Thymus (tissue), 14 donors: ENCODE measurements at places on chromosomes 6 and 20.

DNA sequence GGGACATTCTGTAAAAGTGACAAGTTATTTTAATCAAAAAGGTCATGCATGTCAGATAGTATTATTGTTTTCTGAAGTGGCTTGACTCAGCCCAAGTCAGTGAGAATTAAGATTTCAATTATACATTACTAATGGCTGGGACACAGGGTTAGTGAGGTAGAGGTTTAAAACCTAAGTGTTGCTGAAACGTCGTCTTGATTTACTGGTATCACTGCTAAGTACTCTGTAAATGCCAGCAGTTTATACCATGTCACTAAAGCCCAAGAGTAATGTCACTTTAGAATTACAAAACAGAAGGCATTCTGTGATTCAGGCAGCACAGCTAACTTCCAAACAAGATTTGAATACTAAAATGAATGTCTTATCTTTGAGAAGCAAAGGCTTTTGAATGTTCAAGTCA is 176.6 kb downstream of the NKAIN2 start:
- no peak overlapping the region for H3K27ac ChIP-seq
- no peak overlapping the region for H3K4me3 ChIP-seq
- H3K4me1 ChIP-seq: no peaks in the 10 kb centered on the region

DNA sequence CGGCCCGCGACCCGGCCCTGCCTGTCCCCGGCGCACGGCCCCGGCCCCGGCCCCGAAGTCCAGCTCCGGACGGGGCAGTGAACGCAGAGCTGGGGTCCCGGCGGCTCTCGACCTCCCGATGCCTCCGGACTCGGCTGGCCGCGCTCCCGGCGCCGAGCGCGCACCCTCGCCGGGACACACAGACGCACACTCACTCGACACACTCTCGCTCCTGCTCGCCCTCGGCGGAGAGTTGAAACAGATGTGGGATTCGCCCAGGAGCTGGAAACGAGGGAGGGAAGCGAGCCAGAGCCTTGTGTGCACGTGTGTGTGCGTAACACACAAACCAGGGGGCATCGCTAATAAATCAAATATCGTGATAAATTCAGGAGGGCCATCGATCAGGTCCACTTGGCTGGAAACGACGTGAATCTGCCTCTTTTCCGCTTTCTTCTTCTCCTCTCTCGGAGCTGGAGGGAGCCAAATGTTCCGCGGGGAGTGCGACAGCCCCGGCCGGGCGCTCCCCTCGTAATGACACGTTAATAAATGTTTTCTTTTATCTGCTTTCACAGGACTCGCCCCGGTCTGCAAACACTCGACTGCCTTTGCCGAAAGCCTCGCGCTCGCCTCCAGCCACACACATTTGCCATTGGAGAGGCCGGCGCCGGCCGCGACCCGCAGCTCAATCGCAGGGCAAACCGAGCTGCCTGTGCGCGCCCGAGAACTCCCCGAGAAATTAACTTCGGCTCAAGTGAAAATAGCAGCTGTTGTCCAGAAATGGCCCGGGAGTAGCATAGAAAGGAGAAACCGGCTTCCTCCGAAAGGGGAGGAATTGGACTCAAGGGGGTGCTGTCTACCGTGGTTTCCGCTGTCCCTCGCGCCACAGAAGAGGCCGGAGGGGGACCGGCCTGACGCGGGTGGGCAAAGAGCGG is 828 bp upstream of the SULF2 start:
- peak overlapping the region; percentile 16 for H3K4me3 ChIP-seq
- peaks cover 10% of the 10 kb centered on the region for H3K4me1 ChIP-seq
- H3K27ac ChIP-seq: peak overlapping the region; percentile 25

DNA sequence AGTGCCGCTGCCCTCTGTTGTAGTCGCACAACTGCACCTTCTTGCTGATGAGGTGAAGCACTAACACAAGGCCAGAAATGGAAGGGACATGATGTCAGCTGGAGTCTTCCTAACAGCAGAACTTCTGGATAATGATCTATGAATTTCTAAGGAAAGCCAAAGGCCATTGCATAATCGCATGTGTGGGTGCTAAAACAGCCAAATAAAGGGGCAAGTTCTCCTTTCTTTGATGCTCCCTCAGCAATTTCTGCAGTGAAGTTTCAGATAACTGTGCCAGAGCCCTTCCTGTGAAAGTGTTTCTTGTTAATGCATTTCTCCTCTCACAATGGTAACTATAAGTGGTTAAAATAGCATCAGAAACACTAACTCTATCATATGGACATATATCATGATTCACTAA is 8.0 kb upstream of the F13A1 start:
- no peak overlapping the region for H3K4me3 ChIP-seq
- DNase-seq: no peak
- peaks cover 2% of the 10 kb centered on the region for H3K4me1 ChIP-seq
- no peaks in the 10 kb centered on the region for H3K36me3 ChIP-seq

DNA sequence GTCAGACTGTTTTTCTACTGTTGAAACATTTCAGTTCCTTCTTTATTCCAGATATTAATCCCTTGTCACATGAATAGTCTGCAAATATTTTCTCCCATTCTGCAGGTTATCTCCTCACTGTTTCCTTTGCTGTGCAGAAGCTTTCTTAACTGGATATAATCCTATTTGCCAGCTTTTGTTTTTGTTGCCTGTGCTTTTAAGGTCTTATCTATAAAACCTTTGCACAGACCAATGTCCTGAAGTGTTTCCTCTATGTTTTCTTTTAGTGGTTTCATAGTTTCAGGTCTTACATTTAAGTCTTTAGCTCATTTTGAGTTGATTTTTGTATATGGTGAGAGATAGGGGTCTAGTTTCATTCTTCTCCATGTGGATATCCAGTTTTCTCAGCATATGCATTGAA is 19.2 kb downstream of the NCOA6 start:
- H3K27ac ChIP-seq: no peak overlapping the region
- H3K4me3 ChIP-seq: no peak overlapping the region
- H3K4me1 ChIP-seq: no peaks in the 10 kb centered on the region
- peaks cover 1% of the 10 kb centered on the region for H3K36me3 ChIP-seq

- H3K4me3 ChIP-seq: no peak overlapping the region
- H3K27ac ChIP-seq: no peak overlapping the region
- no peaks in the 10 kb centered on the region for H3K27me3 ChIP-seq
These were observed 90.4 kb downstream of the MOXD1 start for GRCh38 chr6:132310921-132311320.

DNA sequence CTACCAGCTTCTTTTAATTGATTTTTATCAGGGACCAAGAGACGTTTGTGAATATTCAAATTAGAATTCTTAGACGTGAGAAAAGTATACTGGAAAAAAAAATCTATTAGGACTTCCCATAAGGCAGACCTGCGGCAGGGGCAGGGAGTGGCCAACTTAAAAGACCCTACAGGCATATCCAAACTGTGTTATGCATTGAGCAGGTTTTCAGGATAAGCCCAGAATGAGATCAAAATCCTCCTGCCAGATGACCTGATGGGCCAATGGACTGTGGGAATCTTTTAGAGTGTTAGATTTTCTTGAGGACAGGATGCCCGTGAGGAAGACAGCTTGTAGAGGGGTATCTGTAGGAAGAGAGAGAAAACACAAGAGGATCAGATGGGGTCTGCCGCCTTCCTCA is 391.5 kb downstream of the CD83 start:
- H3K4me3 ChIP-seq: no peak overlapping the region
- peaks cover 11% of the 10 kb centered on the region for H3K4me1 ChIP-seq
- no peak for DNase-seq

DNA sequence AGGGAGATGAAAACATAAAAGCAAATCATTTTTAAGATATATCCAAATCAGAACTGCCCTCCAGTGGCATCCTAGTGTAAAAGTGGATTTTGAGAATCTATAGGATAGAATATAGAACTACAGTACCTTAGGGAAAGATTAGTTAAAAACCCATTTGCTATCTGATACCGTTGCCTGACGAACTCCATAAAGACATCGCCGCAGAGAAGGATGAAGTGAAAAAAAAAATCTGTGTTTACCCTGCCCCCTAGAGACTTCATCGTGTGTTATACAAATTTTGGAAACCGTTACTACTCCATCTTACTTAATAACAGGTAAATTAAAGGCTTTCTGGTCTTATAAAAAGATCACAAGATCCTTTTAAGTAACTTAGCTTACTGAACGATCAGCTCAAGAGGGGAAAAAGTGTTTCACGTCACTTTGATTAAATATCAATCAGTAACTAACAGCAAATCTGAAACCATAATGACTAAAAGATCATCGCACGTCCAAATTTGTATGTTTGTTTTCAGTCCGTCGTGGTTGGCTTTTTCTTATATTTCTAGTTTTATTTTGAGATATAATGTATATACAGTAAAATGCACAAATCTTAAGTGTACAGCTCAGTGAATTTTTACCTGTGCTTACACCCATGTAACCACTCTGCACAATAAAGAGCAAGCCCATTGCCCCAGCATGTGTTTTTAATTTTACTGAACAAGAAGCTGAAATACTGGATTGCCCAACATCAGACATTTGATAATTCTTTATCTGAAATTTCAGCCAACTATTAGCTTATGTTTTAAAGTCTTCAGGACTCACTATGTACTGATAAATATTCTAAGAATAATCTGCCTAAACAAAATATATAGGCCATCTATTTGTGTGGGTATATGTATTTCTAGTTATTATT is 881 bp upstream of the MCM3 start:
- H3K27ac ChIP-seq: peak overlapping the region; percentile 98
- peaks cover 12% of the 10 kb centered on the region for H3K36me3 ChIP-seq
- H3K4me3 ChIP-seq: peak overlapping the region; percentile 70
- H3K27me3 ChIP-seq: no peaks in the 10 kb centered on the region
- no peak for DNase-seq
- H3K4me1 ChIP-seq: peaks cover 4% of the 10 kb centered on the region

- no peaks in the 10 kb centered on the region for H3K27me3 ChIP-seq
- no peak overlapping the region for H3K4me3 ChIP-seq
- H3K27ac ChIP-seq: no peak overlapping the region
- no peaks in the 10 kb centered on the region for H3K36me3 ChIP-seq
These were observed 109.0 kb downstream of the TFAP2A start for GRCh38 chr6:10305790-10306415.

GRCh38 chr6:116883005-116883404 is 6.0 kb downstream of the RFX6 start:
- no peaks in the 10 kb centered on the region for H3K27me3 ChIP-seq
- no peak overlapping the region for H3K27ac ChIP-seq
- no peaks in the 10 kb centered on the region for H3K36me3 ChIP-seq

- no peak overlapping the region for H3K27ac ChIP-seq
- no peak overlapping the region for H3K4me3 ChIP-seq
- peaks cover 29% of the 10 kb centered on the region for H3K36me3 ChIP-seq
- H3K27me3 ChIP-seq: no peaks in the 10 kb centered on the region
- no peak for DNase-seq
- peaks cover 23% of the 10 kb centered on the region for H3K4me1 ChIP-seq
These were observed 47.1 kb upstream of the RNF8 start for GRCh38 chr6:37306624-37307222.

- no peaks in the 10 kb centered on the region for H3K4me1 ChIP-seq
- no peaks in the 10 kb centered on the region for H3K36me3 ChIP-seq
- no peak overlapping the region for H3K27ac ChIP-seq
- H3K4me3 ChIP-seq: no peak overlapping the region
- H3K27me3 ChIP-seq: no peaks in the 10 kb centered on the region
These were observed 6.5 kb upstream of the BPIFB1 start for GRCh38 chr20:33276303-33277113.
